GM12892 (cell line): ENCODE measurements at places on chromosomes 11 and 22.

DNA sequence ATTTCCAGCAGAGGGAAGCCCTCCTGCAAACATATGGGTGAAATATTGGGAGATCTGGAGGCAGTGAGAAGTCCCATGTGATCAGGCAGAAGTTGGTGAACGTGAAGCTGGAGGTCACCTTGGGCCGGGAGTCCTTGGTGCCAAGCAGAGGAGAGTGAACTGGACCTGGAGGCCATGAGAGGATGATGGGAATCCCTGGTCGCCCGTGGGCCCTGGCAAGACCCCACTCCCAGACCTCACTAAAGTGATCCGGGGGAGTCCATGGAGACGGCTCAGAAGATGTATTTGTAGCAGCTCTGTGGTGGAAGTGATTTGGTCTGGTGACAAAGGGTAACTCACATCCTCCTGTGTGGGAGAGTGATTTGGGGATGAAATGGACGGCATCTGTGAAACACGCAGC lies 71.0 kb downstream of the ARHGAP8 start:
- no peak for DNase-seq

- DNase-seq = no peak
These were observed 598.0 kb downstream of the BRD1 start for GRCh38 chr22:49229483-49230193.

- DNase-seq = no peak
These were observed 27.7 kb downstream of the DGCR2 start for GRCh38 chr22:19094393-19094997.

DNA sequence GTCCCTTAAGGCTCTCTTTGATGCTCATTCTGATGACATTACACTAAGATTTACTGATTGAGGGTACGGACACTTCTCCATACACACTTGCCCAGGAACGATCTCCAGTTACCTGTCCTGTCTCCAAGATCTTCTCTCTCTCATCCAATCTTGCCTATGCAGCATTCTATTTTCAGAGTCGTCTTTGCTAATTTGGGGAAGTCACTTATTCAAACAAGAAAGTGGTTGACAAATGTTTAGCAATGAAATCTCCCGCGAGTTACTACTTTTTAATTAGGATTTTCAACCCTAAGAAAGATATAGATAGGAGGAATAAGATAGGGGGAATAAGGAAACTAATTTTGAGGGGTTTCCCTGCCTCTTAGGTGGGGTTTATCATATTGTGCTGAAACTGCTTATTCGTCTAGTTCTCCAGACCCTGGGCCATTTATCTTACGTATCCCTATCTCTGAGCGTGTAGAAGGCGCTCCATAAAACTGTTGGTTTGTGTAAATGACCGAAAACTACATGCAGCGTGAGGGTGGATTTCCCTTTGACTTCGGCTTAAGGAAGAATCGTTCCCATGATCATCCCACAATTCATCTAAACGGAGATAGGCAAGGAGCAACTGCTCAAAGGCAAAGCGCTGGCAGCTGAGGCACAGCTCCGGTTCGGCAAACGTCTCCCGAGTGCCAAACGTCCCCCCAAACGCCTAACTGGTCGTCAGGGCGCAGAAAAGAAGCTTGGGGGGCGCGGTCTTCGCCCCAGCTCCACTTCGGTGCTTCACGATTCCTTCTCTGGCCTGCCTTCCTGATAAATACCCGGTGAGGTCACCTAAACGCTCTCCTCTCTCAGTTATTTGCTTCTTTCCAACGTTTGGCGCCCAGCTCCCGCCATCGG lies 804 bp downstream of the APIP start:
- no peak for DNase-seq

DNA sequence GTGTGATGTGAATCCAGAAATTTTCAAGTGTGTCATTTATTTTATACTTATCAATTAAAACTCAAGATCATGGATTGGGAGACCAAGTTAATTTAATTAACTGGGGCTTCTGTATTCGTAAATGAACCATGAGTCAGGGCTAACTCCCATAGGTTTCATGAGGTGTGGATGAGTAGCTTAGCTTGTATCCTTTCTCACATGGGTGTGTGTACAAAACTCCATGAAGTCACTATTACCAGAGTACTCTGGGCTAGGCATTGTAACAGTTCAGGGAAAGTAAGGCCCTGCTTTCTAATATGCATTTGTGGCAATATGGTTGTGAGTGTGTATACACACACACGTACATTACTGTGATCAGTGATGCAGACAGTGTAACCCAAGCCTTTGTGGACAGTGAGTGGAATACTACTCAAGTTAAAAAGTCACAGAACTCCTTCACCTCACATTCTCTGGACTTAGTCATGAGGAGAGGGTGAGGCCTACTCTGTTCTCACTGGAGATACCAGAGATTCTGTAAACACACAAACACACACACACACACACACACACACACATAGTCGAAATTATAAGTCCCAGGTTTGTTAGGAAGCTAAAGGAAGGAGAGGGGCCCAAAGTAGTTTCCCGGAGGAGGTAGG lies 3.5 kb downstream of the CNTF start:
- no peak for DNase-seq

DNA sequence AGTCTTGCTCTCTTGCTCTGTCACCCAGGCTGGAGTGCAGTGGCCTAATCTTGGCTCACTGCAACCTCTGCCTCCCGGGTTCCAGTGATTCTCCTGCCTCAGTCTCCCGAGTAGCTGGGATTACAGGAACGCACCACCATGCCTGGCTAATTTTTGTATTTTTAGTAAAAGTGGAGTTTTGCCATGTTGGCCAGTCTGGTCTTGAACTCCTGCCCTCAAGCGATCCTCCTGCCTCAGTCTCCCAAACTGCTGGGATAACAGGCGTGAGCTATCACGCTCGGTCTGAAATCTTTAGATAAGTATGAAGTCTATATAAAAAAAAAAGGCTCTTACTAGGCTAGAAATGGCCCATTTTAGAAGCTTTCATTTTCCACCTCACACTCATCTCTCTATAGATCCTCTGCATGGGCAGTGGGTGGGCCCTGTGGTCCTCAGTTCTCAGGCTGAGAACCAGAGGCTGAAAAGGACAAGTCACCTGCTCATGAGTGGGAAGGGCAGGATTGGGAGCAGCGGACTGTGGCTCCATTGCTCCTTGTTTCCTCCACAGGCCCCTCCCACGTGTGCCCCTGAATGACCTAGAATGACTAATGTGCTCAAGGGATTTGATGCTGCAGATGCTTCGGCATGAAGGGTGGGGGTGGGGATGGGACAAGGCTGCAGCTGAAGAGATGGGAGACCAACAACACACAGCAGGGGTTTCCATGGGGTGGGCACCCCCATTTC lies 19.8 kb upstream of the PRAME start:
- DNase-seq = no peak

GRCh38 chr22:46500201-46500600 lies 37.2 kb downstream of the CELSR1 start:
- no peak for DNase-seq
